ENCODE measurements at places on chromosomes 5 and 9.

- DNase-seq = no peak
Observed at GRCh38 chr5:157219491-157220271, 39.0 kb downstream of the ITK start.

DNA sequence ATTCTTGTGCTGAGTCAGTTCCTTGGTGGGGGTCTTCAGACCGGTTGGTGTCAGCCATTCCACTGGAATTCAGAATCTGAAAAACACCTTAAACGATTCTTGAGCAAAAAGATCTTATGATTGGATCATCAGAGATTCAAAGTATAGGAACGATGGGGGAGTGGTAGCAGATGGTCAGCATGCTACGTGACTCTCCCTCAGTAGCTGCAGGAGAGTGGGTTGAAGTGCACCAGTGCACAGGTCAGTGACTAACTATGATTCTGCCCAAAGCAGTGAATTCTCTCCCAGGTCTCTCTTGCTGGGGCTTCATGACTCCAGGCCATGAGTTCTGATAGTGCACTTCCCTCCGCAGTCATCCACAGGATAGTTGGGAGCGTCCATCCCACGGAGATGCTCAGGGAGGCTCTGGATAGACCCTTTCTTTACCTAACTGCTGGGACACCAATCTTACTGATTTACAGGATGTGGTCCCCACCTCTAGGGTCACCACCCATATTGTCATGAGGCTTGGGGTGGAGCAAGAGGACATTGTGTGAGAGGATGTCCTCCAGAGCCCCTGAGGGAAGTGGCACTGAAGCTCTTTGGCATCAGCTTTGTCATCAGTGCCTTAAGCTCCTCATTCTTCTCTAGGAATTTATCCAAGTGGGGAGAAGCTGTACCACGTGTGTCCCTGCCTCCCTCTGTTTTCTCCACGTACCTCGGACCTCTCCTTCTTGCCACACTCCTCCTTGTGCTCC is 62.0 kb downstream of the RASGRF2 start:
- no peak for DNase-seq

DNA sequence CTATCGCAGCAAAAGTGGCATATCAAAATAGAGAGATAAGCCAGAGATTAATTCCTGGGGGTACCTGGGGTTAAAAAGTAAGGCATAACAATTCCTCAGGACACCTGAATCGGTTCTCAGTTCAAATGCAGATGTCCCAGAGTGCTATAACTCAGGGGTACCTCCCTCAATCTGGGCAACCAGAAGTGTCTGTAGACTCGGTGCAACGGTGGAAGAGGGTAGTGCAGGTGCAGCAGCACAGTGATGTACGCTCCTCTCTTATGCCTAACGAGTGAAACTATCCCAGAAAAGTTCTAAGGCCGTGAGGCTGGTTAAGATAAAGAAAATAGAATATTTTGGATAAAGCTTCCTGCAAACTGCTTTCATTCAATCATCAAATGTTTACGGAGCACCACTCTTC is 7.9 kb upstream of the NR4A3 start:
- DNase-seq = no peak

- DNase-seq = peak; percentile 72
Observed at GRCh38 chr5:82312373-82312856, 34.3 kb upstream of the RPS23 start.

GRCh38 chr5:69364850-69365249 is 4.5 kb downstream of the AK6 start:
- DNase-seq = no peak

- DNase-seq = peak; percentile 14
Observed at GRCh38 chr5:42583322-42583721, 160.1 kb downstream of the GHR start.

DNA sequence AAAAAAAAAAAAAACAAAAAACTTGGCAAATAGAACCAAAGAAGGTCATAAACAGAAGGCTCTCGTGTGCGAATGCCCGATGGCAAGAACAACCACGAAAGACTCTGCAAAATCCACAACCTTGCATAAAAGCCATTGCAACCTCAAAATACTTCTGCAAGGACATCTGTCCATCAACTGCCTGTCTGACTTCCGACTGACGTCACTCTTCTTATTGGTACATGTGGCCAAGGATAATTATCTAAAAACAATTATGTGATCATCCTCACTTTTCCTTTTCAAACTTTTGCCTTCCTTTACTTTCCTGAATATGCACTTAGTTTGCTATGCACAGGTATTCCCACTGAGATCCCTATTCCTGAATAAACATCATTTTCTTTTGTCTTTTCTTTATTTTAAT is 29.2 kb upstream of the DNAH5 start:
- no peak for DNase-seq

DNA sequence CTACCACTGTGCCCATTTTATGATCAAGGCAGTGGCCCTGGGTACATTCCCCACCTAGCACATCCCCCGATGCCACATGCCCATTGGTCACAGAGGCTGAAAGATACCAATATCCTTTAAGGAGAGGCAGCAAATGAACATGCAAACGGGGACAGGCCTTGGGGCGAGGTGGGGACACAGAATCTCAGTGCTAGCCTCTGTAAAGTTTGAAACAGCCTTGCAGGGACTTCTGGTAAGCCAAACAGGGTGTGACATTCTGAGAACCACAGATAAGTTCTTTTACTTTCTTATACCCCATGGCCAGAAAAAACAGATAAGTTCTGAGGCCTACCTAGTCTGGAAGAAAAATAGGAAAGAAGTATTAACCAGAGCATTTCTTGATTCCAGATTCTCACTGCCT is 60.5 kb downstream of the ACER2 start:
- no peak for DNase-seq

DNA sequence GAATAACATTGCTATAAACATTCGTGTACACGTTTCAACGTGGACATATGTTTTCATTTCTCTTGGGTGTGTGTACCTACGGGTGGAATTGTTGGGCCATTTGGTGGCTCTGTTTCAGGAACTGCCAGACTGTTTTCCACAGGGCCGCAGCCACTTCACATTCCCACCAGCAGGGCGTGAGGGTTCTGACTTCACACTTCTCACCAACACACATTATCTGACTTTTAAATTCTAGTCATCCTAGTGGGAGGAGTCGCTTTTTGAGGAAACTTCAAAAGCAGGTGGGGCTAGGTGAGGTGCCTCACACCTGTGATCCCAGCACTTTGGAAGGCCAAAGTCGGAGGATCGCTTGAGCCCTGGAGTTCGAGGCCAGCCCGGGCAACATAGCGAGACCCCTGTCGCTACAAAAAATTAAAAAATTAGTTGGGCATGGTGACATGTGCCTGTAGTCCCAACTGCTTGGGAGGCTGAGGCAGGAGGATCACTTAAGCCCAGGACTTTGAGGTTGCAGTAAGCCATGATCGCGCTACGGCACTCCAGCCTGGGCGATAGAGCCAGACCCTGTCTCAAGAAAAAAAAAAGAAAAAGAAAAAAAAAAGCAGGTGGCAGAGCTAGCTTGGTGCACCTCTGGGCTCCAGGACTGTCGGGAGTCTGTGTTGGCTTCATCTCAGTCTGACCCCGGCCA is 28.5 kb downstream of the TSPAN17 start:
- DNase-seq = no peak

- DNase-seq = no peak
Observed at GRCh38 chr5:109354761-109355160, 55.0 kb downstream of the PJA2 start.

GRCh38 chr5:170483701-170484458 is 19.9 kb upstream of the KCNIP1 start:
- DNase-seq = no peak

DNA sequence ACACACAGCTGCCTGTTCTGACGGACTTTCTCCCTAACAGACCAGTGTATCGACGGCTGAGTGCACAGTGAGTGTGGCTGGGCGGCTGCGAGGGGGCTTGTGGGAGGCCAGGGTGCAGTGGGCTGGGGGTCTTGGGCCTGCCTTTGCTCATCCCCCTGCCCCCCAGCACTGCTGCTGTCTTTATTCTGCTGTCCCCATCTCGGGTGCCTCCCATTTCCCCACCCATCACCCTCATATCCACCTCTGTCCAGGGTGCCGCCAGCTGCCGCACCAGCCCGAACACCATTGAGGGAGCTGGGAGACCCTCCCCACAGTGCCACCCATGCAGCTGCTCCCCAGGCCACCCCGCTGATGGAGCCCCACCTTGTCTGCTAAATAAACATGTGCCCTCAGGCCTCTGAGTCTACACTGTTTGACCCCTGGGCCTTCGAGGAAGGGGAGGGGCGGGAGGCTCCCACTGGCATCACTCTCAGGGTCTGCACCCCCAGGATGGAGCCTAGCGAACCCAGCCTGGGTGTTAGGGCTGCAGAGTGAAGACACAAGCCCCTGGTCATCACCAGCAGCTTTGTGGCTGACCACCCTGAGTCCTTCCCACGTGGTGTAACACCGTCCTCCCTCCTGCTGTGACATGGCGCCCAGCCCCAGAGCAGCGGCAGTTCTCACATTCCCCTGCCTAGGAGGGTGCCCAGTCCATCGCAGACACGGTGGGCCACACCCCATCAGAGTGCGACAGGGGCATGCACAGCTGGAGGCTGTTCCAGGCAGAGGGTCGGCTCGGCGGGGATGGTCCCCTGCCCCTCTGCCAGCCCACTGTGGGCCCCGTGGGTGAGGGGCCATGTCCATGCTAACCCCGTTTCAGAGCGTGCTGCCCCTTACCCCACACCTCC is 4.0 kb downstream of the LCN2 start:
- no peak for DNase-seq

DNA sequence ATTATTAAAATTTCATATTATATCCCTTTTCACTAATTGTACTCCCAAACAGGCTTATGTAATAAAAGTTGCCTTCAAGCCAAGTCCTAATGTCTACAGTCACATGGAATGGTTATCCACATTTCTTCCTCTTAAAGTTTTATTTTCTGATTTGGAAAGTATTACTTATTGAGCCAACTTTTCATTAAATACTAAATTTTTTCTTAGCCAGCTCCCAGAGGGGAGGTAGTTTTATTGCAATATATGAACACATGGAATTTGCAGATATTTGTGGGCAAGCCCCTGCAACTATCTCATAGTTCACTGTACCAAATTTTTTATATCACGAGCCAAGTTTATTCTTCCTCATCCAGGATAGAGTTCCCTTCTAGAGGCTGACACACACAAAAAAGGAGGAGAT is 332.8 kb upstream of the PTGER4 start:
- no peak for DNase-seq

- no peak for DNase-seq
Observed at GRCh38 chr9:124283228-124283814, 25.6 kb downstream of the NEK6 start.

DNA sequence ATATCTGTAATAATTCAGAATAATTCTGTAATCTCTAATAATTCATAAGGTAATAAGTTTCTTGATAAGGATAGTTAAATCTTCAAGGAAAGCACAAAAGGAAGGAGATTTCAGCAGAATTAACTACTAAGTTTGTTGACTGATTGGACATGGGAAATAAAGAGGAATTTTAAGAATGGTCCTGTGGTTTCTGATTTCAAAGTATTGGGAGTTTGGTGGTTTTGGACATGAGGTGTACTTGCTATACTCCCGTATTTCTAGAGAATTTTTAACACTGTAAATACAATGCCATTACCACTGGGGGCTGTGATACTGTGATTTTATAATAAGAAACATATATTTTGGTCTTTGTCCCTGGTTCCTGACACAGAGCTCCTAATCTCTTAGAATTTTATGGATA is 123.9 kb downstream of the UNC13B start:
- DNase-seq = peak; percentile 16

GRCh38 chr9:23555851-23556250 is 270.2 kb downstream of the ELAVL2 start:
- DNase-seq = no peak

GRCh38 chr5:95664204-95664786 is 17.7 kb downstream of the RFESD start:
- DNase-seq = no peak

- DNase-seq = peak; percentile 56
Observed at GRCh38 chr9:88658311-88658822, 123.4 kb downstream of the NXNL2 start.

DNA sequence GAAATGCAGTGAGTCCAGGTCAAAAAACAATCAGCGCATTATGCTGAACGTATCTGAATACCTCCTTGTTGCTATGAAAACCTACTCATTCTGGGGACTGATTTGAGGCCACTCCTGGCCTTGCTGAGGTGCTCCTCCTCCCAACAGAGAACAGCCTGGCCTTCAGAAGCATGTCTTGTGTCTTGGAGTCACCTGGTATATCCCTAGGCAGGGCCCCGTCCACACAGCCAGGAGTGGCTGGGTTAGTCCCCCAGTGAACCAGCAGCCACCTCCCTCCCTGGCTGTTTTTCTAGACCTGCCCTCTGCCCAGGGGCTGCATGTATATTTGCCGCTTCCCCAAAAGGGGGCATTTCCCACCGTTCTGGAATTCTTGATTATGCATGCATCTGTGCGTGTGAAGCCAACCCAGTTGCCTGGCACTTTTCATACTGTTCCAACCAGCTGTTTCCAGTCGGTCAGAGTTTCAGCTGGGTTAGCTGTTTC is 99.2 kb upstream of the SPATA31C2 start:
- DNase-seq = no peak

GRCh38 chr5:111997711-111998110 is 240.7 kb upstream of the NREP start:
- peak; percentile 98 for DNase-seq

DNA sequence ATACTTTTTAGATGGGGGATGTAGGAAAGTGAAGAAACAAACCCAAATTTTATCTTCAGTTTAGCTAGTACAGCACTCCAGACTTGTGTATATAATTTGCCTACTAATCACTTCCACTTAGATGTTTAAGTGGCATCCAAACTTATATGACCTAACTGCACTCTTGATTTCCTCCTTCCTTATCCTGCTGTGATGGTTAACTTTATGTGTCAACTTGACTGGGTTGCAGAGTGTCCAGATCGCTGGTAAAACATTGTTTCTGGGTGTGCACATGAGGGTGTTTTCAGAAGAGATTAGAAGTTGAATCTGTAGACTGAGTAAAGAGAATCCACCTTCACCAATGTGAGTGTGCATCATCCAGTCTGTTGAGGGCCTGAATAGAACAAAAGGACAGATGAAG is 79.8 kb downstream of the PCSK1 start:
- DNase-seq = no peak

GRCh38 chr5:89117124-89117644 is 234.2 kb upstream of the MEF2C start:
- no peak for DNase-seq

DNA sequence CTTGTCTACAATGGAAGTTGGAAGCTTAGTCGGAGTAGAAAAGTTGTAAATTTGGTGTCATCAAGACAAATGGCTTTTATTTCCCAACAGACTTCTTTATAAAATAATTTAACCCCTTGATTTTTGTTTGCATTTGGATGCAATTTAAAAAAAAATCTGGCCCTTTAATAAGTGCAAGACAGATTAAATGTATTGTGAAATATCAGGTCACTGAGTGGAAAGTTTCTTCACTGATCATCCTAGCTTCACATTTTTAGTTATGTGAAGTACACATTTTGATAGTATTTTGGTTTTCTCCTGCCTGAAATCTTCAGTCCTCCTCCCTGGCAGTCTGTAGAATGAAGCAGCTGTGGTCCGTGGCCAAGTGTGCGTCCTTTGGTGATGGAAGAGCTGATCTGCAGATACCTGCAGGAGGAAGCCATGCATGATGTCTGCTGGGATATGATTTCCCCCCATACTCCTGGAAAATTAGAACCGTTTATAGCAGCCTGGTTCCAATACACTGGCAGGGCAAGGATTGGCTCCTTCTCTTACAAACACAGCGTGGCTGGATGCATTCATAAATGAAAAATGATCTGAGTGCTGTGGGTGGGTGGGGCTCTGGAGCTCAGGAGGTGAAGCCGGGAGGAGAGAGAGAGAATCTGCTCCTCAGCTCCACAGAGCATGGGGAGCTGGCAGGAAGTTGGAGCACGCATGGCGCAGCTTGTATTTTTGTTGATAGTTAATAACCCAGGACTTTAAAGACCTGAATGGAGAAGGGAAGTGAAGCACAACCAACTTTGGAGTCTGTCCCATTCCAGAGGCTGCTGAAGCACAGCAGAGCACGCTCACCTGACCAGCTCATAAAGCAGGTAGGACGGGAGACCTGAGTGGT is 238.4 kb downstream of the GOLPH3 start:
- no peak for DNase-seq

Measured in AG09319 (cell line).